ENCODE measurements at places on chromosomes 2 and 18.

DNA sequence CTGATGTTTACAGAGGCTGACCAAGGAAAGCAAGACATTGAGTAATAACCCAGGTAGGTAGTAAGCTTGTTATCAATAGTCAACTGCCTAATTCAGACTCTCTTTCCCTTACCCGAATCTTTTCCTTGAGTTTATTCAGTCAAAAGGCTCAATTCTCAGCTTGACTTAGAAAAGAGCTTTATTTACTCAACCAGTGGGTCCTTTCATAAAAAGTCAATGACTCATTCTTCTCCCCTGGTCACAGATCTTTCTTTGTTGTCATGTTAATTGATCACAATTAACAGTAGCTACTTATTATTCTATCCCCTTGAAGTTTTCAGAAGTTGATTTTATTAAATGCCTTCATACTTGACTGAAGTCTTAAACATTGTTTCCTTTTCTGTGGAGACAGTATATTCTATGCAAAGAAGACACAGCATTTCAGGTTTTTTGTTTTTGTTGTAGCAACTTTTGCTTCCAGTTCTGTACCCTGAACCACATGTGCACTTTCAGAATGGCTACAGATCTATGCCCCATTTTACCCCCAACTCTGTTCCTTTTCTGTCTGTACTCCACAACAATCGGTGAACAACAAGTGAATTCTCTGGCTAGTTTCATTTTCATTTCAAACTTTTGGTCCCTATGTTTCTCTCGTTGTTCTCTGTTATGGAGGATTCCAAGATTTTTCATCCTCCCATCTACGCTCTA, 428.3 kb downstream of the NCKAP5 start:
- DNase-seq, result no peak

- no peak for DNase-seq
These were observed 64.7 kb upstream of the MGAT5 start for GRCh38 chr2:134189009-134189720.

DNA sequence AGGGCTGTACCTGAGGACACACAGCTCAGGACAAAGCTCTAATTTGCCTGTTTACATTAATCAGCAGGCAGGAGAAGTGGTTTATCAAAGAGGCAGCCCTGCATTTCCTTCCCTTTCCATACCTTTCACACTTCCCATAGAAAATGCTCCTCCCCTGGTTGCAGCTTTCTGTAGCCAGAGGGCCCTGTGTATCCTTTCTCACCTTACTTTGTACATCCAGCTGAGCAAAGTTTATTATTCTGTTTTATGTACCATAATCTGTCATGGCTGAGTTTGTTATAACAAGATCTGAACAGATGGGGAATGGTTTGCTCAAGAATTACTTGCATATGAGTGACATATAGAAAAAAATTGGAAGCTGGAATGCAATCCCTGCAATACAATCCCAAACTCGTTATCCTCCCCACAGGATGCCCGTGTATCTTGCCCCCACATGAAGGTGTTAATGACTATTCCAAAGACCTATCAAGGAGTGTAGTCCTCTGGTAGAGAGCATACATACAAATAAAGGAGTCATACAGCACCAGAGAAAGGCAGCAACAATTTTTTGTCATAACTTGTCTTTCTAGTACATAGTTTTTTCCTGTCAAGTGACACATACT, 1025.8 kb upstream of the KLHL29 start:
- DNase-seq, result no peak

- DNase-seq, result no peak
These were observed 15.5 kb downstream of the REG3G start for GRCh38 chr2:79041032-79041448.

GRCh38 chr18:30288662-30289414, 753.7 kb downstream of the DSC3 start:
- no peak for DNase-seq

DNA sequence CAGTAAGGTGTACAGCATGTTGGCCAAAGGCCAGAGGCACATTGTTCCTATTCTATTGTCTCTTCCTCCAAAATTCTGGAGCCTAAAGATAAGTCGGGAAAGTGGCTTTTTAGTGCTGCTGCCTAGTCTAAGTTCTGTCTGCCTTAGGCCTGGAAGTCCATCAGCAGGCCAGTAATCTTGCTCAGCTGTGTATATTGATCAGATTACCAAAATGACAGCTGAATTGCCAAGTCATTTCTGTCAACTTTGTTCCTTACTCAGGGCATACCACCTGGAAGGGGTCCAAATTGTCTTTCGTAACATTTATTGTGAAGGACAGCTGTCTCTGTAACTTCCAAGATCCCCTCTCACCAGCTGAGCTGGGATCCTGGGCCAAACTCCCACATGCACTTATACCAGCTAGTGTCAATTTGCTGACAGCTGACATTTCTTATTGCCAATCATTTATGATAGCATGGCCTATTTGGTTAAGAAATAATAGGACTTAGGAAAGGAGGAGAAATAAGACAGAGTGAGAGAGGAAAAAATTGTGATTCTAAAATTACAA, 116.8 kb upstream of the FSHR start:
- no peak for DNase-seq

DNA sequence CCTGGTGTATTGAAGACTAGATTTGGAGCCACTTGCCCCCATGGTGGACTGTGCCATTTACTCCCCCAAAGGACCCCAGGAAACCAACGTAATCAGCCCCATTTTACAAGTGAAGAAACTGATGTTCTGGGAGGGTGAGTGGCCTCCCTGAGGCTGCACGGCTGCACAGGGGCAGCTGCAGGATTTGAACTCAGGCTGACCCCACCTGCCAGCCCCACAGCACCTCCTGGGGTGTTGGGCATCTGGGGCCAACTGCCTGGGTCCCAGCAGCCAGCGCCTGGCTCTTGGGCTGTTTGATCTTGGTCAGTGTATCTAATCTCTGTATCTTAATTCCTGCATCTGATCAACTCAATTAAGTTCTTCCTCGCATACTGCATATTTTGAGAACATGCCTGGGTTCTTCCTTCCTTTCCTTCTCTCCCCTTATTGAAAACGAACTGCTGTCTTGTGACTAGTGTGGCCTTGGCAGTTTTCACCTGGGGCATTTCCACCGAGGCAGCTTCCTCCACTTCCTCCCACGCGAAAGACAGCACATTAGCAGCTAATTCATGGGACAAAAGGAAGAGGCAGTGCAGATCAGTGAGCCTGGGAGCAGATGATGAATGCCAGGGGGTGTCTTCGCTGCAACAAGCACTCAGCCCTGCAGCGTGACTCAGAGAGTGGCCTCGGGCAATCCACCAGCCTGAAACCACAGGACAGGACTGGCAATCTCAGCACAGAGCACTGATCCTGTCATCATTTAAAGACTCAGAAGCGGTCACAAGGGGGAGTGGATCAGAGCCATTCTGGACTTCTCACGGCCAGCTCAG, 184.1 kb upstream of the RAB12 start:
- DNase-seq, result no peak

GRCh38 chr2:238406221-238406997, 20.3 kb upstream of the ASB1 start:
- no peak for DNase-seq

GRCh38 chr2:68463287-68463877, 3.7 kb downstream of the FBXO48 start:
- DNase-seq, result no peak

GRCh38 chr18:27109451-27109850, 75.7 kb downstream of the CHST9 start:
- no peak for DNase-seq

- DNase-seq, result no peak
These were observed 66.4 kb downstream of the MCFD2 start for GRCh38 chr2:46849046-46849715.

DNA sequence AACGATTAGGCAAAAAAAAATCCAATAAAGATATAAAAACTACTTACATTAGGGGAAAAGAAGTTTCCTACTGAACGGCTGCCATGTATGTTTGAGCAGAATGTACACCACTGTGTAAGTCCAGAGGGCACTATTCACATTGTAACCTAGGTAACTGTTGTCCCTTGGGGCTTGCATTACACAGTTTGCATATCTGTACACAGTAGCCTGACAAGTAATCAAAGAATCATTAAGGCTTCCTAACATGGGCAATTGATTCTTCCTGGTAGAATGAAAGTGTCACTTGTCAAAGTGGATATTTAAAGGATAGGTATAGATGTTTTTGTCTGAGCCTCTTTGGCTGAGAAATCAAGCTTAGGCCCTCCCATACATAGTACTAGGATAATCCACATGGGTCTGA, 39.1 kb downstream of the PLEK start:
- DNase-seq, result no peak

DNA sequence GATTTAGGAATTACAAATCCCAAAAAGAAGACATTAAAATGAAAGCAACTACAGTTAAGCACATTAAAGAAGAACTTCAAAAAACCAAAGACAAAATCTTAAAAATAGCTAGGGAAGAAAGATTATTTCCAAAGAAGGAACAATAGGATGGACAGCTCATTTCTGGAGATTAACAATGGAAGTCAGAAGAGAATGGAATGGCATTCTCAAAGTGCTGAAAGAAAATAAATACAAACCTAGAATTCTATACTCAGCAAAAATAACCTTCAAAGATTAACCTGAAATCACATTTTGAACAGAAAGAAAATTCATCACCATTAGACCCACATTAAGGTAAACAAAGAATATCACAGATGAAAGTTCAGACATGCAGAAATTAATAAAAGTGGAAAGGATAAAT, 229.2 kb downstream of the HDAC4 start:
- no peak for DNase-seq

GRCh38 chr2:11856095-11856494, 109.7 kb downstream of the LPIN1 start:
- no peak for DNase-seq

DNA sequence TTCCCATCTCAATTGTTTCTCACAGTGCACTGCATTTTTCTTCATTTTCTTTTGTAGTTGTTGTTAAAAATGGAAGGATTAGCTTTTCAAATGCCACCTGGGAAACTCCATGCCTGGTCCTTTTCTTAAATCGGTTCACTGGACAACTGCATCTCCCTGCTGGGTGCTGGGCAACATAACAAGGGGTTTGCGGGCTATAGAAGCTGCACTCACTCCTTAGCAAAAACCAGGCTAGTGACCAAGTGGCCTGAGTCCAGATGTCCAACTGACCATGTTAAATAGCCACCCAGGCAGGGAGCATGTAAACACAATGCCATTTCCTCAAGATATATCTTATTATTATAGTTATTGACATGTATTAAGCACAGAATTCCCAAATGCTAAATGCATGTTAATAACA, 264.9 kb downstream of the ICOS start:
- DNase-seq, result no peak

DNA sequence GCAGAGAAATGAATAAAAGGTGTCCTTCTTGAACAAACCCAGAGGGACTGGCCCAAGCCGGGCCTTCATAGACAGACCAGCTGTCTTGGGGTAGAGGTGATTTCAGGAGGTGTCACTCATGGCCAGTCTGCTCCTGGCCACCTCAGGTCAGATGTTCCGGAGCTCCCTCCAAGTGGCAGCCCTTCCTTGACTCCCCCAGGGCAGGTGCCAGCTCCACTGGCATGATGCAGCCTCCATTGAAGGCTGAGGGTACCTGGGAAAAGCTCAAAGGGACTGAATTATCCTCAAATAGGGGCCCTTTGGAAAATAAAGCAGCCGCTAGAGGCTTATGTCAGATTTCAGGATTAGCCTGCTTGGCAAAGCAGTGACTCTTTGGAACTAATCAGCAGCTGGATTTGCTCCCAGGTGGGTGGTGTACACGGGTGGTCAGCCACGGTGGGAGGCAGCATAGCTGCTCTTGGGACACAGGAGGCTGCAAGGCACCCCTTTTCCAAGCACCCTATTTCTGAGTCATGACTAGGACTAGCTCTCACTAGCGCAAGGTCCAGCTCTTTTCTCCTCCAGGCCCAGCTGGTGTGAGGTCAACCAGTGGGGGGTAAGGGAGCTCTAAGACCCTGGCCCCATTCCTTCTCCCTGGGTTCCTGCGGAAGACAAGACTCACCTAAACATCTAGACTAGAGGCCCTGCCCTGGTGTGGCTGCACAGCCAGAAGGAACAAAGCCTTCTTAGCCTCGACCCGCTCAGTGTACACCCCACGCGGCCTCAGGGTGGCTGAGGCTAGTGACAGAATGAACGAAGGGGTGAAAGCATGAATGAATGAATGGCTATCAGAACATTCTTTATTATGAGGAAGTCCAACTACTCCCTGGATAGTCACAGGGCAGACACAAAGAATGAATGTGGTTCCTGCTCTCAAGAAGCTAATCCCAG, 29.3 kb downstream of the HS1BP3 start:
- DNase-seq, result no peak

GRCh38 chr2:196376984-196377877, 205.9 kb upstream of the STK17B start:
- peak; percentile 21 for DNase-seq

GRCh38 chr2:121236650-121237180, 48.3 kb downstream of the TFCP2L1 start:
- no peak for DNase-seq

Data from activated T-cell treated with anti-CD3 and anti-CD28 coated beads, Interleukin-2, amount 50 U/mL, for 72 hours (primary cell).